Adrenal gland (tissue), 19 donors: ENCODE measurements at places on chromosomes 6 and 20.

DNA sequence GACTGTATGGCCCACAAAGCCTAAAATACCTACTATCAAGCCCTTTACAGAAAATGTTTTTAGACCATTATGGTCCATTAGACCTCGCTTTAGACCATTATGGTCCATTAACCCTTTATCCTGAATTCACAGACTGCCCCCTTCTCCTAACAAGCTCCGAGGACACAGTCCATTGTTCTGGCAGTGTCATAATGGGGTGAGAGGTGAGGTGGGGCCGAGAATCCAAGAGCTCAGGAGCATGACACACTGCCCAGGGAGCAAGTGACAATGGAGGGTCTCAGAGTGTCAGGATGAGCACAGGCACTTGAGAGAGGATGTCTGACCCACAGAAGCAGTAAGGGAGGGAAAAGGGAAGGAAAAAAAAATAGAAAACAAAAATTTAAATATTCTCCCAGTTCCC, 212.4 kb upstream of the NT5E start:
- no peak for DNase-seq

GRCh38 chr20:33191955-33192354, 24.0 kb downstream of the BPIFA2 start:
- DNase-seq, result no peak

DNA sequence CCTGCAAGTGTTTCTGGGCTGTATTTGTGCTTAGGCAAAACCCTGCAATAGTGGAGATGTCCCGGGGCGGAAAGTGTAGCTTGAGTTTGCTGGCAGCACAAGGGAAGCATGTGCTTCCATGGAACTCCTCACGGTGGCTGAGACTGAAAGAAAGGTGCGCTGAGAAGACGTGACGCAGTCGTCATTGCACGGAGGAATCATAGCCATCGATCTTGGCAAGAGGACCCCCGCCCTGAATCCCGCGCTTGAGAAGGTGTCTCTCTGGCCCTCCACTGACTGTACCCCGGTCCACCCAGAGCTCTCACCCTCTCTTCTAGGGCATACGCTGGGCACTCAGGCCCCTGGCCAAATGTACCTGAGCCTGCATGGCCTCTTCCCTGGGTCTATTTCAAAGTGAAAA, 1081.8 kb upstream of the DEFB115 start:
- DNase-seq, result no peak

GRCh38 chr6:143328876-143329275, 121.6 kb downstream of the ADAT2 start:
- no peak for DNase-seq

DNA sequence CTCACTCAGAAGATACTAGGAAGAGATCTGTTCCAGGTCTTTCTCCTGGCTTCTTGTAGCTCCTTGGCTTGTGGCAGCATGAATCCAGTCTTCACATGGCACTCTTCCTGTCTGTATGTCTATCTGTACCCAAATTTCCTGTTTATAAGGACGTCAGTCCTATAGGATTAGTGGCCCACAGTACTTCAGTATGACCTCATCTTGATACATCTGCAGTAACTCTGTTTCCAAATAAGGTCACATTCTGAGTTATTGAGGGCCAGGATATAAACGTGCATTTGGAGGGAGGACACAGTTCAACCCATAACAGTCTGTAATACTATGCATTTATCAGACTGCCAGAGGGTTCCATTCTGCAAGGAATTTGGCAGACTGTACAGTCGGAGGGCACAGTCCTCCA, 57.6 kb upstream of the DYNLRB1 start:
- no peak for DNase-seq

DNA sequence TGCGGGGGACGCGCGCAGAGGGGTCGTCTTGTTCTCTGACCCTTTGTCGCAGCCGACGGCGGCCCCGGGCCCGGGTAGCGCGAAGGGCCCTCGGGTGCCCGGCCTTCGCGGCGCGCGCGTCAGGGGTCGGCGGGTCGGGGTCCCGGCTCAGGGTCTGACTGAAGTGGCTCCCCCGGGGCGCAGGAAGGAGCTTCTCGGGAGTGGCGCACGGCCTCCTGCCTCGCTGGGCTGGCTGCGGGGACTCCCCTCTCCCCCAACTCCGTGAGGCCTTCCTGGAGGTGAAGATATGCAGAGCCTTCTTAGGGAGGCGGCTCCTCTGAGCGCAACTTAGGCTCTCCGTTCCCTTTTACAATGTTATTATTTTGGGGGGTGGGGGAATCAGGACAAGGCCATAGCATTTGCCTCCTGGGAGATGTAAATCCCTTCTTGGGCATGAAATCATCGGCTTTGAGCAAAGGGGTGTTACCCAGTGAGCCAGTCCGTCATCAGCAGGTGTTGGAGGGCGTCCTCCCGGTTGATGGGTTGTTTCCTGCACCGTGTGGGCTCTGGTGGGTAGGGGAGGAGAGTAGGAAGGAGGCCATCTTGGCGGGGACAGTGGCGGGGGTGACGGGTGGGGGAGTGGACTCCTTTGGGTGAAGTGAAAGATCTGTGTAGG, 523 bp downstream of the CDS2 start:
- DNase-seq, result peak; percentile 58

DNA sequence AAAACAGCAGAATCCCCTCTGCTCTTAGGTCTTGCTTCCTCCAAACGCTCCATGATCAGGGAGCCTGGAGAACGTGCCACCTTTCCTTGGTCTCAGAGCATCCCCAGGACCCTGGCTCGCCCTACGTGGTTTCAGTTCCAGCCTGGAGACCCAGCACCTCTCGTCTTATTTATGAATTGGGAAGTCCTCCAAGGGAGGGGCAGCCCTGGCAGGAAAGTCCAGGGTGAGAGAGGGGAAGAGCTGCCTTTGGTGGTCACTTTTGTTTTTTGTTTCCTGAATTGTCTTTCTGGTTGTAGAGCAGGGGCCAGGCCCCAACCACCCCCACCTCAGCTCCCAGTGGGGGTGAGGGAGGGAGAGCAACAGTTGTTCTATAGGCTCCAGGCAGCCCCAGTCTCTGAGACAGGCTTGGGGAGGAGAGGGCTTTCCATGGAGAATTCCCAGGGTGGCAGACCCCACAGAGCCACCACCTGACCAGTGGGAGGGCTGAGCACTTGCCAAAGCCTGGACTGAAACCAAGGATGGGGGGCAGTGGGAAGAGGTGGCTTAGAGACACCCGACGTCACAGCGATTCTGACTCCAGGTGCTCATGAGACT, 88.8 kb downstream of the PRND start:
- DNase-seq, result no peak

GRCh38 chr6:157741321-157741947, 81.6 kb upstream of the SNX9 start:
- DNase-seq, result no peak

GRCh38 chr6:11766589-11767450, 11.8 kb downstream of the ADTRP start:
- DNase-seq, result peak; percentile 58

GRCh38 chr20:23047738-23048214, 1.7 kb downstream of the THBD start:
- DNase-seq, result peak; percentile 26

DNA sequence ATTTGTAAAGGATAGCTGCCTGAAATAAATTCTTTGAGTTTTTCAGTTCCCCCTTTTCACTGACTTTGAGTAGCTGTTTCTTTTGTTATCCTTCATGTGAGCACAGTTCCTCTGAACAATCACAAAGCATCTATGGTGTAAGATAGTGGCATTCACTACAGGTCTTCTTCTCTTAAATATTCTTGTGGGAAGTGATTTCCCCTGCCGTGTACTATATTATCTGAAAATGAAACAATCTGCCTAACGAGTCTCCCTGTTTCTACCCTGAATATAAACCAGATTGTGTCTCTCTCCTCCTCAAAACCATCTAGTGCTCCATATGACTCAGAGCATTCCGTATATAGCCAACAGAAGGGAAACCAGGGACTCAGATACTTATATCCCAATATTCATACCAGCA, 380.1 kb upstream of the SOX4 start:
- no peak for DNase-seq

DNA sequence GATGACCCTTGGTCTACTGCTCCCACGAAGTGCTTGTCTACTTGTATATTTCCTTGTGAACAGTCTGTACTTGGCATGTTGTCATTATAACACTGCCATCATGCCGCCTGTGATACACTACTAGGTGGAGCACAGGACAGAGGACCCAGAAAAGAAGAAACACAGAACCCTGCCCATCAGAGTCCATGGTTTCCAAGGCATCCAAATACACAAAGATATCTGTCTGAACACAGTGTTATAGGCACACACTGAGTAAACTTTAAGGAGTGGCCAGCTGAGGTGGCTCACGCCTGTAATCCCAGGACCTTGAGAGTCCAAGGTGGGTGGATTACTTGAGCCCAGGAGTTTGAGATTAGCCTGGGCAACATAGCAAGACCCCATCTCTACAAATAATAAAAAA, 110.5 kb upstream of the SLC2A12 start:
- no peak for DNase-seq

- DNase-seq, result no peak
Observed at GRCh38 chr20:7939663-7940062, 595 bp downstream of the HAO1 start.

DNA sequence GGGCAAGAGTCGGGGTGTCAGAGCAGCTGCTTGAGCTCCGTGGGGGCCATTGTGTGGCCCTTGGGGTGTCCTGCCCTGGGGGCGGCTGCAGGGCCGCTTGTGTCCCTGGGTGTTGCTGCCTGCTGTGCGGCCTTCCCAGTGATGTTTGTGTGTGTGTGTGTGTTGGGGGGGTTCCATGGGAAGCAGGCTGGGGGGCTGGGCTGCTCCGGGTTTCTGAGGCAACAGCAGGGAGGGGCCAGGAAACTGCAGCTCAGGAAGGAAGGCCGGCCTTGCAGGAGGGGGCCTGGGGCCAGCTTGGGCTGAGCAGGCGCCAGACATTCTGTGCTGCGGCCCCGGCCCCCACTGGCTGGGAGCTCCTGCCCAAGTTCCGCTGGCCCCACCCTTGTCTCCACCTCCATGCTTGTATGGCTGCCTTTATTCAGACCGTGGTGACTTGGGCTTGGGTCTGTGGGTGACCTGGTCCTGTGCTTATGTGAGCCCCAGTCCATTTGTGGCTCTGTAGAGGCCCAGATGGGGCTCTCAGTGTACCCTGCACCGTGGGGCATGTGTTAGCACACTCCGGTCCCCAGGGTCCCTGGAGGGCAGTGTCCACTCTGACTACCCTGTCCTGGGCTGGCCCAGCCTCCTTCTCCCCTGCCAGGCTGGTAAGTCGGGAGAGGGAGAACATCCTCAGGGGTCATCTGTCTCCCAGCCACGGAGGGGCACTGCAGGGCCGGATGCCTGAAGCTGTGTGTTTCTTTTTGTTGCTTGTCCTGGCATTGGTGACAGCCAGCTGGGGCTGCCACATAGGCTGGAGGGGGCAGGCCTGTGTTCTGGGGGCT, 4.6 kb upstream of the SOX18 start:
- DNase-seq, result peak; percentile 73

- DNase-seq, result peak; percentile 72
Observed at GRCh38 chr6:123415844-123416468, 220.8 kb downstream of the TRDN start.

- no peak for DNase-seq
Observed at GRCh38 chr20:20435453-20435852, 67.5 kb downstream of the INSM1 start.

DNA sequence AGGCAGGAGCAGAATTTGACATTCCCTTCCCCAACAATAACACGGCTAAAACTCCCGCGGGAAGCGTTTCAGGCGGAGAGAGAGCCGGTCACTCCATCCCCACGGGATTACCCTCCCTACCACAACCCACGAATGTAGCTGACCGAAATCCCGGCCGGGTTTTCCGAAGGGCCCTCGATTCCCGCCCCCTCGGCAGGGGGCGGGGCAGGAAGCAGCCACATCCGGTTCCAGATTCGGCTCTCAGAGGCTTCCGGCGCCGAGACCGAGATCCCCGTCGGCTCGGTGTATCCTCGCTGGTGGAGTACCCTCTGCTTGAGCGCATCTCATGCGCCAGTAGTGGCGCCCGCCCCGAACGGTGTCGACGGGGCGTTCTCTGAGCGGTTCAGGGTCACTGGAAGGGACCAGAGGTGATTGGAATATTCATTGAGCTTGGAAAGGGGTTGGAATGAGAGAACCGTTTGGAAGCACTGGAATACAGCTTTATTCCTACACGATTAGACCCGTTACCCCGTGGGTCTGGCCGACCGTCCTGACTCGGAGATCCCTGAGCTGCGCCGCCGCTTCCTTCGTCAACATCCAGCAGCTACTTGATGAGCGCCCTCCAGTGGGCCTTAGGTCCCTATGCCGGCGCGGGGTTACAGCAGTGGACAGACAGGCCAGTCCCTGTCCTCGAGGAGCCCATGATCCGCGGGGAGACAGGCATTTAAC, 649 bp upstream of the RGL2 start:
- peak; percentile 93 for DNase-seq

DNA sequence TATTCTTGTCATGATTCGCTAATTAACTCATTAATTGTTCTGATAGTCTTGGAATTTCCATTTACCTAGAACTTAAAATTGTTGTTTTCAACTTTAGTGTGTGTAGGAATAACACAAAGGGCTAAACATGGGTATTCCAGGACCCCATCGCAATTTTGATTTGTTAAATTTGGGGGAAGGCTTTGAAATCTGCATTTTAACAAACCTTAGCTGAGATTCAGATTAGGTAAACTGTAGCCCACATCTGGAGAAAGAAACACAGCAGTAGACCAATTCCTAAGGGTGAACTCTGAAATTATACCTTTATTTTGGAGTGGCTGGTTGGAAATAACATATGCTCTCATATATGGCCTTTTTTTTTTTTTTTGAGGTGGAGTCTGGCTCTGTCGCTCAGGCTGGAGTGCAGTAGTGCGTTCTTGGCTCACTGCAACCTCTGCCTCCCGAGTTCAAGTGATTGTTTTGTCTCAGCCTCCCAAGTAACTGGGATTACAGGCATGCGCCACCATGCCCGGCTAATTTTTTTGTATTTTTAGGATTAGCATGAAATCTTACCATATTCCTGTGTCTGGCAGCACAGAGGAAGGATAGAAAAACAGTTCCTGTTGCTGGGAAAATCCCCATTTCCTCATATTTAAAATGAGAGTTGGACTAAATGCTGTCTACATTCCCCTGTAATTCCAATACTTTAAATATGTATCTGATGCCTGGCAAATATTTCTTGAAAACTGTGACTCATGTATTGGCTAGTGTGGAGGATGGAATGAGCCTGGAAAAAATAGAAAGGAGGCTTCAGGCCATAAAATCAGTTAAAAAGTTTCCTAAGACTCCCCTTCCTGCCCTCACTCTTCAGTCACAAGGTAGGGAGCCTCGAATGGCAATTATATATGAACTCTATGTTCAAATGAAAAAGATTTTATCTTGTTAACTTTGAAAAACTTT, 96.7 kb upstream of the FAM184A start:
- no peak for DNase-seq

- no peak for DNase-seq
Observed at GRCh38 chr20:44610313-44610962, 28.1 kb downstream of the PKIG start.

DNA sequence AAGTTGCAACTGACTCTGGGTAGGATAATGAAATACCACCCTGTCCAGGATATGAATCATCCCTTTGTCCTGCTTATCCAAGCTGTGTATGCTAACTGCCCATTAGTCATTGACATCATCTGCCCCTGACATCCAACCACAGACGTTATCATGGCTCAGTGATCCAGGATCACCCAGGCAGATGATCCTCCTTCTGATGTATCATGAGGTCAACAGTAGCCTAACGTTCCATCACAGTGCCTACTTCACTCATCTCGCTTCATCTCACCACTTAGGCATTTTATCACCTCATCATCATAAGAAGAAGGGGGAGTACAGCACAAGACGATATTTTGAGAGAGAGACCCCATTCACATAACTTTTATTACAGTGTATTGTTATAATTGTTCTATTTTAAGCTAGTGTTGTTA, 13.4 kb upstream of the BTN3A2 start:
- DNase-seq, result peak; percentile 69

- DNase-seq, result peak; percentile 45
Observed at GRCh38 chr20:45948742-45949541, 14.5 kb downstream of the PCIF1 start.

- no peak for DNase-seq
Observed at GRCh38 chr20:32385541-32385940, 27.4 kb downstream of the ASXL1 start.
